ENCODE measurements at places on chromosomes 1 and 21.

- DNase-seq: no peak
Observed at GRCh38 chr1:33849211-33849610, 14.7 kb upstream of the HMGB4 start.

GRCh38 chr1:30028939-30029338, 694.4 kb downstream of the MATN1 start:
- no peak for DNase-seq

- DNase-seq: no peak
Observed at GRCh38 chr1:167605576-167605975, 24.5 kb upstream of the RCSD1 start.

DNA sequence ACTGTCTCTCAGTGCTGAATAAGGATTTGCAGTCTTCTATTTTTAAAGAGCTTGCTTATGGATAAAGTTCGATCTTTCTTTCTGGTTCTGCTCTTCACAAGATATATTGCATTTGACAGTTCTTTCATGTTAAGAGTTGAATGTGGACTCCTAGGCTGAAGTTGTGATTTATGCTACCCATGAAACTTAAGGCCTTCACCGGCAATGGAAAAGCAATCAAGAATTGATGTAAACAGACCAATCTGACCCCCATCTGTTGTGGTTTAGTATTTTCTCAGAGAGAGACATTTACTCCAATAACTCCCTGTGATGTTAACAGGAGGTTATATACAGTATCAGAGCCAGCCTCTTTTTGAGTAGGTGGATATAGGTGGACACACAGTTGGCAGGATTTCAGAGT, 165.8 kb downstream of the PAPPA2 start:
- no peak for DNase-seq

DNA sequence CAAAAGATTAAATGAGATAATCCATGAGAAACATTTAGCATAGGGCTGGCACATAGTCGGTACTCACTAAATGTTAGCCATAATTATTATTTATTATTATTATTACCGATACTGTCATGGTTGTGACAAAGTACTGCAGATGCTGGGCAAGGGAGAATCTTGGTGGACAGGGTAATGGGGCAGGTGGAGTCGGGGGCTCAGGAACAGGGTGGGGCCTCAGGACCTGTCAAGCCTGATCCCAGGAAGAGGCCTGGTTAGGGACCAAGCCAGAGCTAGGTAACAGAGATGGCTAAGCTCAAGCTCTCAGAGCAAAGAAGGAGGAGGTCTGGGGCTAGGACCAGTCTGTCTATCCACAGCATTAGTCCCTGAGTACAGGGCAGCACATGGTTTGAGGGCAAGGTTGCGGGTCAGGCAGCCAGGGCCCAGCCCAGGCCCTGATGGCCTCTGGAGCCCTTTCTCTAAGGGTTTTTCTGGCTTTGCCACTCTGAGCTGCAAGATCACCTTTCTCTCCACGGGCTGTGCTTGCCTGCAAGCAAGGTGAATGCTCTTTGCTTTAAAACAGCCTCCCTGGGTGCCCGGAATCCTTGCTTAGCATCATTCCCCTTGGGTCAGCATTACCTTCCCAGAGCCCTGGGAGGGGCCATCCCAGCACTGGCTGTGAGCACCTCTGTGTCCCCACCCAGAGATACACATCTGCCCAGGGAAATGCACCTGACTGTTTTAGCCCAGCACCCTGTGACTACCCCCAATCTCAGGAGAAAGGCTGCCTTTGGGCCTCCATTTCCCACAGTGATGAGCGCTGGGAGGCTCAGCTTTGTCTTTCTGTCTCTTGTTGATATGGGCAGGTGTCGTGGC, 572.0 kb downstream of the PTPRU start:
- no peak for DNase-seq

DNA sequence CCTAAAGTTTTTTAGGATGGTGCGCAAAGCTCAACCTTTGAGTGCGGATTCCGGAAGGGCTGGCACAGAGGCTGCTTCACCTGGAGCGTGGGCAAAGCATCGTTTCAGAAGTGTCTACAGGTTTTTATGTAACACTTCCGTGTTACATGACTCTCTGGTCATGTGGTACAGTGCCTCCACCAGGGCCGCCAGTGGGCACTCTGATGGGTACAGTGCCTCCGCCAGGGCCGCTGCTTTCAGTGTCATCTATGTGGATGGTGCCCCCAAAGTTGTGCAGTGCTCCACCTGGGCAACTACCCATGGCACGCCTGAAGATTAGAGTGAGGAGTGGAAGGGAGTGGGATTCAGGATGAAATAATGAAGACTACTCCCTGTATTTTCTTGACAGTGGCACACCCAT, 101.4 kb upstream of the C1orf174 start:
- no peak for DNase-seq

DNA sequence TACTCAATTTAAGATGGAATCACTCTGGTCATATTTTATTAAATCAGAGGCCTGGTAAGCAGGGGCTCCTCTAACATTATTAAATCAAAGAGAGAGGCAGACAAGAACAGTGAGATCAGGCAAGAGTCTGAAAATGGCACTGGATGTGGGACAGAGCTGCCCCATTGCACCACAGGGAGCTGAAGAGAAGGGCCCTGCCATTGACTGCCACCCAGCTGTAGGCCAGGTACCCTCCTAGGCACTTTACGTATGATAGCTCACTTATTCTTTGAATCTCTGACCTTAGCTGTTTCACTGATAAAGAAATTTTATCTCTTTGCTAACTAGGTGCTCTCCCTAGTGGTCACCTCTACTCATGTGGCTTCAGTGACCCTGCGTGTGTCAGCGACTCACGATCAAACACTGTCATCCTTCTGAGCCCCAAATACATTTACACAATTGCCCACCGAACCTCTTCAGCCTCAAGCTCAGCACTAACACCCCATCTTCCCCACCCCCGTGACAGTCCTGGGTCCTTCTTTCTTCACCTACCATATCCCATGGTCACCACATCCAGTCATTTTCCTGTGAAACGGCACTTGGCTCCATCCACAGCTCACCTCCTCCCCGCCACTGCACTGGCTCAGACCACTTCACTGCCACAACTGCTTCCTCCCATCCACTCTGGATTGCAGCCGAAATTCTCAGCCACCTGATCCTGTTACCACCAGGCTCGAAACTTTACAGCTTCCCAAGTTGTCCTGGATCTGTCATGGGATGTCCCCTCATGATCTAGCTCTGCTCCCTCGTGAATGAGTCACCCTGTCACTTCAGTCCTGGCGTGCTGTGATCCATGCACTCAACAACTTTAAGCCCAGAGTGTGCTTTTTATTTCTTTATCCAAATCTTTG, 97.3 kb upstream of the SYT6 start:
- no peak for DNase-seq

GRCh38 chr1:7418442-7419080, 352.5 kb upstream of the VAMP3 start:
- DNase-seq: no peak

GRCh38 chr1:77021732-77022131, 154.5 kb downstream of the ST6GALNAC5 start:
- DNase-seq: no peak

- no peak for DNase-seq
Observed at GRCh38 chr1:240524356-240525069, 87.4 kb downstream of the GREM2 start.

- DNase-seq: no peak
Observed at GRCh38 chr21:26060335-26061115, 110.0 kb downstream of the APP start.

- DNase-seq: no peak
Observed at GRCh38 chr1:115337276-115337632, 795 bp downstream of the NGF start.

DNA sequence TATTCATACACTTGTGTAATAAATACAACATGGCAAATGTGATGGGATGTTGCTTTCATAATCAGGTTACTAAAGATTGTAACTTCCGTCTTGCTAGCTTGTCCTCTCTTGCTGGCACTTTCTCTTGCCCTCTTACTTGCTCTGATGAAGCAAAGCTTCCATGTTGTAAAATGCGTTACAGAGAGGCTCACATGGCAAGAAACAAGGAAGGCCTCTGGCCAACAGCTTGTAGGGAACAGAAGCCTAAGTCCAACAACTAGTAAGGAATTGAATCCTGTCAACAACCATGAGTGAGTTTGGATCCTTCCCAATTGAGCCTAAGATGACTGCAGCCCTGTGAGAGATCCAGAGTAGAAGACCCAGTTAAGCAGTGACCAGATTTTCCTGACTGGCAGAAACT, 15.4 kb downstream of the TMED5 start:
- no peak for DNase-seq

DNA sequence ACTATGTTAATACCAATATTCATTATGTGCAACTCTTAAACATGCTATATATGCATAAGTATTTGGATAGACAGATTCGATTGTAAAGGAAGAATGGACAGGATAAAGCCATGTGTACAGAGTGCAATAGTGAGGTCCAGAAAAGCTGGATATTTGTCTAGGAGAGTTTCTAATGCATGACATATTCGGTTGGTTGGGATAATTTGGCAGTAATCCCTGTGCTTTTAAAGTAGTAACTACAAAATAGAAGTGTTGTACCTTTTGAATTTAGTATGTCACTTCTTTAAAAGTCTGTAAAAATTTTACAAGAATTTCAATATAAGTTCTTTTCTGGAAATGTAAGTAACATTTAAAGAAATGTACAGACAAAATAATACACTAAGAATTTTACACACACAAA, 774.5 kb downstream of the USP25 start:
- no peak for DNase-seq

DNA sequence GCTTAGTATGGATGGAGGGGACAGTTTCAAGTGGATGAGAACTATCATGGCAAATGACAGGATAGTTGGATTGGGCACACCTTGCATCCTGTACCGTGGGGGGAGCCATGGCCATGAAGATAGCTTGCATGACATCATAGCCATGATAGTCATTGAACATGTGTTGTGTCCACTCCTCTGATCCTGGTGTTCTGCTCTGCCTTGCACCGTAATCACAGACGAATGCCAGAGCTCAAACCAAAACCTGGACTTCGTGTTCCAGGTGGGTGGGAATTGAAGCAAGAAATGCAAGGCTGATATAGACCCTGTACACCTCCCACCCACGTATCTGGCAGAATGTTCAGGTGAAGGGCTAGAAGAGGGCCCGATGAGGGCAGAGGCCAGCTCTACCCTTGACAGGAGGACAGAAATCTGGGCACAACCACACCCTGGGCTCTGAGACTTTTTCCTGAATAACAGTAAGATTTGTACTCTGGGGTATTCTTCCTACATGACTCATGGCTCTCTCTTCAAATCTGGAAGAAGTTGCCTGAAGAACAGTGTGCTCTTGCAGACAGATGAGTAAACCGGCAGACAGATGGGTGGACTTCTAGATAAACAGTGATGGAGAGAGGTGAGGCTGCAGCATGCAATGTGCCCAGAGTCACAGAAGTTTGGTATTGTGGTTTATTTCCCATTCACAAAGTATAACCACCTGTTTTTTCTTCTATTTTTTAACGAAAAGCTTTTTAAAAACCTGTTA, 45.0 kb downstream of the KCNJ6 start:
- no peak for DNase-seq

DNA sequence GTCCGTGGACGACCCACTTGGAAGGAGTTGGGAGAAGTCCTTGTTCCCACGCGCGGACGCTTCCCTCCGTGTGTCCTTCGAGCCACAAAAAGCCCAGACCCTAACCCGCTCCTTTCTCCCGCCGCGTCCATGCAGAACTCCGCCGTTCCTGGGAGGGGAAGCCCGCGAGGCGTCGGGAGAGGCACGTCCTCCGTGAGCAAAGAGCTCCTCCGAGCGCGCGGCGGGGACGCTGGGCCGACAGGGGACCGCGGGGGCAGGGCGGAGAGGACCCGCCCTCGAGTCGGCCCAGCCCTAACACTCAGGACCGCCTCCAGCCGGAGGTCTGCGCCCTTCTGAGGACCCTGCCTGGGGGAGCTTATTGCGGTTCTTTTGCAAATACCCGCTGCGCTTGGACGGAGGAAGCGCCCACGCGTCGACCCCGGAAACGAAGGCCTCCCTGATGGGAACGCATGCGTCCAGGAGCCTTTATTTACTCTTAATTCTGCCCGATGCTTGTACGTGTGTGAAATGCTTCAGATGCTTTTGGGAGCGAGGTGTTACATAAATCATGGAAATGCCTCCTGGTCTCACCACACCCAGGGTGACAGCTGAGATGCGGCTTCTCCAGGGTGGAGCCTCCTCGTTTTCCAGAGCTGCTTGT, 32.4 kb downstream of the PRMT2 start:
- no peak for DNase-seq

GRCh38 chr1:188429386-188429785, 1600.6 kb downstream of the PLA2G4A start:
- DNase-seq: no peak

GRCh38 chr1:4071653-4072052, 171.6 kb upstream of the C1orf174 start:
- DNase-seq: no peak

DNA sequence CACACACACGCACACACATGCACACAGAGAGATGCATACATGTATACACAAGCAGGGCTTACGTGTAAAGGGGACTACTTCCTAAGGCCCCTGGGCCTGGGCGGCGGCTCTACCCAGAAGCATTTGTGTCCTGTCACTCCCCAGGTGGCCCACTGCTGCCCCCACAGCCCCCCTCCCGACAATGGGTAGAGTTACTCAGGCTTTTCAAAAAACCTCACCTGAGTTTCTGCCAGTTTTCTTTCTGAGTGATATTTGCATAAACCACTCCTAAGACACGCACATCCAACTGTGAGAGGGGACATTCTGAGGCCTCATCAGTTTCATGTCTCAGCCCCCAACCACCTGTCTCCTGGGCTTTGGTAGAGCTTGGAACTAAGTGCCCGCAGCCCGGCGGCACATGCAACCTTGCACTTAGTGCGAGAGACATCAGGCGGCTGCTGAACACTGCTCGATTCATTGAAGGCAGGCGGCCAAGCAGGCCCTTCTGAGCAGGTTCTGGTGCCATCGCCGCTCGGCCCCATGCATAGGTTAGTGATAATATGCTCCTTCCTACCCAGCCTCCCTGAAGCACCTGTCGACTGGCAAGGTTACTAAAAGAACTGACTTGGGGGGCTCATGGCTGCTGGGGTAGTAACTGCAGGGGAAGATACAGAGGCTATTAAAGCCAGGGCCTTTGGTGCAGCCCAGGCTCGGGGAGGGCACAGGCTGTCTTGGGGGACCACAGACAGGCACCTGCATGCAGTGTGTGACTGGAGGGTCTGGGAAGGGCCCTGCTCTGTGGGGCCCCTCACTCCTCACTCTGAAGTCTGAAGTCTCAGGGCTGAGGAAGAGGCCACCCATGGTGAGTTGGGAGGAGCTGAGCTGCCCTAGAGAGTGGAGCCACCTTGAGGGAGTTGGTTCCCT, 364.2 kb upstream of the VAMP3 start:
- DNase-seq: no peak

- DNase-seq: no peak
Observed at GRCh38 chr1:161191971-161192370, 6.9 kb downstream of the ADAMTS4 start.

GRCh38 chr1:198298640-198299039, 141.8 kb downstream of the NEK7 start:
- no peak for DNase-seq

GRCh38 chr1:201904579-201904978, 15.9 kb downstream of the SHISA4 start:
- no peak for DNase-seq

DNA sequence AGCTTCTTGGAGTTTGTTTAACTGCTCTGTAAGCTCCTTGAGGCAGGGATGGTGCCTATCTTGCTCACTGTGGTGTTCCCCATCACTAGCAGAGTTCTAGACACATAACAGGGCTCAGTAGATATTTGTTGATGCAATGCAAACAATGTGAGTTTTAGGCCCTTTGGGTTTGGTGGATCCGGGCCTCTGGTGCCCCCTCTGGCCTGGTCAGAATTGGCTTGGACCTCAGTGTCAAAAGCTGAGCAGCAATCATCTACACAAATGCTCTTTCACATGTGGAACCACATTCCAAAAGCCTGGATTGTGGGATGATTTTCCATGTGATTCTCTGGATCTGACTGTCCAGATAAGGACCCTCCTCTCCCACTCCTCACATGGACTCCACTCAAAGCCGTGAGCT, 53.4 kb upstream of the BCAR3 start:
- no peak for DNase-seq
